ENCODE measurements at places on chromosomes 16 and 17.

DNA sequence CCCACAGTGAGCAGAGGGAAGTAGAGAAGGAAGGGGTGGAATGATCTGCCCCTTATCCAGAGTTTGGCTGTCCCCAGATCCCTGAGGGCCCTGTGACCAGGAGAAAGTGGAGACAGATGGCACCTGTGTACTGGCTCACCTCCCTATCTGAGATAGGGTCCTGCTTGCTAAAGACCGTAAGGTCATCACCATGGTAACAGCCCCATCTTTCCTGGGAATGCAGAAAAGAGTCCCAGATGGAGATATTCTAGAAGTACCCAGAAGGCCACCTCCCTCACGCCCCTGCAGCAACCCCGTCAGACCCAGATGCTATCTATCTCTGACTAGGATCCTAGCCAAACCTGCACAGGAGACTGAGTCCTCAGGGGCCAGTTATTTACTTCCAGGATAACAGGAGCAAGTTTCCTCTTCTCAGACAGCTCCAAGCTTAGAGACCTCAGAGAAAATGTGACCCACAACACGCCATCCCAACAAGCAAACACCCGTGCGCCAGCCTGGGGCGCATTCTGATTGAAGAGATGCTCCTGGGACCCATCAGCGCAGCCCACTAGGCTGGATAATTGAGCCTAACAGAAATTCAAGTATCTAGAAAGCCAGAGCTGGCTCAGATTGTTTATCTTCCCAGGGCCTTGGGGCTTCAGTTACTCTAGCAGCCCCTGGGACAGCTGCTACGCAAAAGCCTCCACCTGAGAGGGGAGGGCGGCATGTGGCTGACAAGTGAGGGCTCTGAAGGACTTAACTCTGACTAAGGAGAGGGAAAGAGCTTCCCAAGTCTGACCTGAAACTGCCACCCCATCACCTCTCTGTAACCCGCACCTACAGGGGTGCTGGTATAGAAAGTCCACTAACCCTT, 1.9 kb downstream of the ORMDL3 start:
- no peak for DNase-seq

DNA sequence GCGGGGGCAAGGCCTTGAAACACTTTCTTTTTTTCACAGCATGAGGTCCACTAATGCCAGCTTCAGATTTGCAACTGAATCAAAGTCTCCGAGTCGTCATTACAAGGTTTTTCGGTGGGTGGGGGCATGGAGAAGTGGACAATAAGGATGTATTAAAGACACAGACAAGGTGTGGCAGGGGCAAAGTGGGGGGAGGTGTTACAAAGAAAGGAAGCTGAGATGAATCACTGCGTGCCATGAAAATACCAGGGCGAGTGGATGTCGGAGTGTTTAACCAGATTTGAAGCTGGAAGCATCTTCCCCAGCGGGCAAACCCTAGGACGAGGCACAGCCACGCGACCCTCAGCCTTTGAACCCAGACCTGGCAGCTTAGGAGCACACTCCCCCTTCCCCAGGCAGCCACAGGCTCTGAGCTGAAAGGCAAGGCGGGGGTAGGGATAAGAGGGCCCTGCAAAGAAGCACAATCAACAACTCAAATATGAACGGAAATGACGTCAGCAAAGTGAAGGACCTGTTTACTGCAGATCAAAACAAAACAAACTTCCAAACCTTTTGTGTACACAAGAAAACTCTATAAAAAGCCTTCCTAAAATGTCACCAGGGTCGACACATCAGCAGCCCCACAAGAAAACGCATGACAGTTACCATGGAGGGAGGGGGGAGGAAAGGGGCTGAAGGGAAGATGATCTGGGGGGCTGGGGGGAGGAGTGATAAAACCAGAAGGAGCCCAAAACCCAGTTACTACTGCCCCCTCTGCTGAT, 5.6 kb upstream of the ZFHX3 start:
- DNase-seq = no peak

DNA sequence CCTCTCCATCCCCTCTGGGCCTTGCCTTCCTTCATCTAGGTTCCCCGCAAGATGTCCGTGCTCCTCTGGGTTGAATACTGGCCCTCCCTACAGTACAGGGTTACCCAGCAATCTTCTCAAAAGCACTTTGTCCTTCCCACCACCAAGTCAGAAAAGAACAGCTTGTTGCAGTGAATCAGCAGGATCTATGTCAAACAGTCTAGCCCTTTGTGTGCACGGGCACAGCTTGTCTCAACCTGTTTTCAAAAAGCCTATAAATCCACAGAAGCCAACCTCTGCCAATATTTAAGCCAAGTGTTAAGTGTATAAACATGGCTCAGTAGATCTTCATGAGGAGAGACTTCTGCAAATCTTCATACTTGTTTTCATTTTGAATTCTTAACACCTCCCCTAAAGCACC, 25.2 kb downstream of the C17orf67 start:
- DNase-seq = no peak

GRCh38 chr17:78185981-78186691, 716 bp downstream of the TK1 start:
- no peak for DNase-seq

DNA sequence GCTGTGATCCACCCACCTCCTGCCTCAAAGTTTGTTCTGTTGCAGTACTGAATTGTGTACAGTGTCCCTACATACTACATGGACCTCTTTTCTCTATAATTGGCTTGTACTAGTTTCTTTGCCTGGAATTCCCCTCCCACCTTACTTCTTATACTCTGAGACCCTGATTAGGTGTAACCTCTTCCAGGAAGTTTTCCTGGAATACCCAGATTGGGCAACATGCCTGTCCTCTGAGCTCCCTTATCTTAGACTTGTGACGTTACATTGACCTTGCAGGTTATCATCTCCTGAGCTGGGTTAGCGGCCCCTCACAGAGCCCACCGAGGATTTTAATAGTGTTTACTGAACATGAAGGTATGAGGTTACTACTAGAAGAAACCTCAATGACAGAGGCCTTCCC, 237.0 kb downstream of the ZNF423 start:
- no peak for DNase-seq

- DNase-seq = no peak
Measured at GRCh38 chr16:68229431-68230175, 6.3 kb downstream of the ESRP2 start.

- DNase-seq = no peak
Measured at GRCh38 chr16:87658564-87659225, 56.4 kb downstream of the JPH3 start.

GRCh38 chr17:81976332-81977210, 858 bp upstream of the ASPSCR1 start:
- no peak for DNase-seq

DNA sequence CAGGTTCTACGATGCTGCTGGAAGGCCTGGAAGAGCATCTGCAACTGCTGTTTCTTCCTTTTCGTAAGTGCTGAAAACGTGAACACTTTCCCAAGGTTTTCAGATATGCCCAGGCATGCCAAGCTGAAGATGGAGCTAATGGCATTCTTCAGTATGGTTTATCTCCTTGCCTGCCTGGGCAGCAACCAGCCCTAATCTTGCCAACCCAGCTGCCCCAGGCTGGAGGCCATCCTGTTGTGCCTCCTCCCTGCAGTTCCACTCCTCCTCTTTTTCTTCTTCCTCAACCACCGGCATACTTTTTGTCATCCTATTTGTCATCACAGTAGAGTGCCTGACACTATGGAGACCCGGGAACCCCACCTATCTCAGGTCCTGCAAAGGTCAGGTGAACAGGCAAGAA, 1849.3 kb downstream of the TP53TG3F start:
- no peak for DNase-seq

Data from activated CD8-positive, alpha-beta memory T cell treated with anti-CD3 and anti-CD28 coated beads for 1 hour (primary cell).